CD8-positive, alpha-beta memory T cell (primary cell): ENCODE measurements at places on chromosomes 5 and 9. TPM values are rescaled to one million over a fixed set of nuclear protein-coding genes. Genes with fewer than 3 reads are reported as not detected.

DNA sequence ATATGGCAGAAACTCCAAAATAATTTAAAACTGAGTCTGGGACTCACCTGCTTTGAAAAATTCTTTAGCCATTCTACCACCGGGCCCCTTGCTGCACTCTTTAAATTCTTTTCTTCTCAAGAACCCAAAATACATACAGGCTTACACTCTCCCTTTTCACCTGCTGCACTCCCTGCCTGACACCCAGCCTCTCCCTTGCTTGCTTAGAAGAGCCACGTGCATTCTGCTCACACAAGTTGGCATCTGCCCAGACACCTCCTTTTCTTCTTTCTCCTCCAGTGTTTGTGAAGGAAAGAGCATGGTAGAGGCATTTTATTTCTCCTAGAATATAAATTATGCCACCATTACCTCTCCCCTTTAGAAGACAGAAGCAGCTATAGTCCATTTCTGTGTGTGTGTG lies 39.0 kb upstream of the AOPEP start:
- H3K36me3 ChIP-seq = no peaks in the 10 kb centered on the region
- H3K4me1 ChIP-seq = no peaks in the 10 kb centered on the region
- H3K4me3 ChIP-seq = no peak overlapping the region
- no peak overlapping the region for H3K27ac ChIP-seq
- no peaks in the 10 kb centered on the region for H3K27me3 ChIP-seq

DNA sequence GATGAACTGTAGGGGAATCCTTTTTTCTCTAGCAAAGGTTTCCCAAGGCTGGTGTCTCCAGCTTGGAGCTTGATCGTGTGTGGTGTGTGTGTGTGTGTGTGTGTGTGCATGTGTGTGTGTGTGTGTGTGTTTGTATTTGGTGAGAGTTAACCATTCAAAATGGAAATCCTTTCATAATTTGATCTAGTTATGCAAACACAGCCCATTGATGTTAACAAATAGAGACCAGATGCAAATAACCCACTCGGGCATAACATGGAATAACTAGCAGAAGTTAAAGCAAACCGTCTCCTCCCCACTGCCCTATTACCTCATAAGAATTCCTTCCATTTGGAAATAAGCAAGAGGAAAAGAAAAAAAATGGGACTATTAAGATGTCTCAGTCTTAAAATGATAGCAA lies 24.9 kb upstream of the ZSWIM6 start:
- H3K4me3 ChIP-seq = no peak overlapping the region
- no peak overlapping the region for H3K27ac ChIP-seq
- H3K27me3 ChIP-seq = no peaks in the 10 kb centered on the region
- no peaks in the 10 kb centered on the region for H3K4me1 ChIP-seq
- no peak for DNase-seq
- H3K36me3 ChIP-seq = no peaks in the 10 kb centered on the region

DNA sequence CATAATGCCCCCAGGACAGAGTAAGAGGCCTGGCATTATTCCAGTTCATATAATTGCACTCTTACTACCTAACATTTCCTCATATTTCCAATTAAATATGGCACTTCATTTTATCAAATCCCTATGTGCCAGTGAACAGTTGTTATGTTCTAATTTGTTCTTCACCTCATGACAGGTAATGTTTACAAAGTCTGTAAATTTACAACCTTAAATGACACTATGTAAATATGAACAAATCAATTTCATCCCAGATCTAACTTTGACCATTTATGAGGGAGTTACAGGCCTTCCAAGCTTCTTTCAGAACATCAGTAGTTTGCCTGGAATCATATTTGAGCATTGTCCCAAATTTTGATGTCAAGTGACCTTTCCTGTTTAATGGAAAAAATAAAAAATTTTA lies 592.6 kb upstream of the CDH6 start:
- no peak for DNase-seq
- no peak overlapping the region for H3K4me3 ChIP-seq

DNA sequence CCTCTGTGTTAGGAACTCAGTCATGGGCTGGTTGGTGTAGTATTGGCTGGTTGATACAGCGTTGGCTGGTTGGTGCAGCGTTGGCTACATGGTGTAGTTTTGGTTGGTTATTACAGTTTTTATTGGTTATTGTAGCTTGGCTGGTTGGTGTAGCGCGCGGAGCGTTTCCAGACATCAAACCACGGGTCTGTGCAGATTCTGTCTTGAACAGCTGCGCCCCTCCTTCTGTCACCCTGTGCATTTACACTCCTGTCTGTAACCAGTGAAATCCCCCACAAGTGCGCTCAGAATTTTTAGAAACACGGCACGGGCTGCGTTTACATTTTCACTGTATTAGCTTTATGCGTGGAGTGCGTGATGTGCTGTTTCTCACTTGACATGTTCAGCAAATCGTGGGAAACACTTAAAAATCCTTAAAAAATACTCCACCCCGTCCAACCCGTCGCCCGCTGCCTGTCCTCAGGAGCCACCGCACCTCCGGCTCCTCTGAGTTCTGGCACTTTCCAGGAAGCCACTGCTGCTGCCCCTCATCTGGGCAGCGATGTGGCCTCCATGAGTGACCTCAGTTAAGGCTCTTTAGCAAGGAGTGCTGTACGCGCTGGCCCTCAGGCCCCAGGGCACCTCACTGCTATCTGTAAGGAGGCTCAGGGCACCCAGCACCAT lies 20.8 kb downstream of the NKD2 start:
- no peak for DNase-seq
- no peaks in the 10 kb centered on the region for H3K36me3 ChIP-seq
- H3K4me1 ChIP-seq = no peaks in the 10 kb centered on the region
- H3K4me3 ChIP-seq = no peak overlapping the region
- H3K27ac ChIP-seq = no peak overlapping the region

GRCh38 chr5:168136340-168136739 lies 155.1 kb upstream of the WWC1 start:
- no peak overlapping the region for H3K27ac ChIP-seq
- H3K36me3 ChIP-seq = no peaks in the 10 kb centered on the region
- H3K27me3 ChIP-seq = no peaks in the 10 kb centered on the region
- DNase-seq = no peak

DNA sequence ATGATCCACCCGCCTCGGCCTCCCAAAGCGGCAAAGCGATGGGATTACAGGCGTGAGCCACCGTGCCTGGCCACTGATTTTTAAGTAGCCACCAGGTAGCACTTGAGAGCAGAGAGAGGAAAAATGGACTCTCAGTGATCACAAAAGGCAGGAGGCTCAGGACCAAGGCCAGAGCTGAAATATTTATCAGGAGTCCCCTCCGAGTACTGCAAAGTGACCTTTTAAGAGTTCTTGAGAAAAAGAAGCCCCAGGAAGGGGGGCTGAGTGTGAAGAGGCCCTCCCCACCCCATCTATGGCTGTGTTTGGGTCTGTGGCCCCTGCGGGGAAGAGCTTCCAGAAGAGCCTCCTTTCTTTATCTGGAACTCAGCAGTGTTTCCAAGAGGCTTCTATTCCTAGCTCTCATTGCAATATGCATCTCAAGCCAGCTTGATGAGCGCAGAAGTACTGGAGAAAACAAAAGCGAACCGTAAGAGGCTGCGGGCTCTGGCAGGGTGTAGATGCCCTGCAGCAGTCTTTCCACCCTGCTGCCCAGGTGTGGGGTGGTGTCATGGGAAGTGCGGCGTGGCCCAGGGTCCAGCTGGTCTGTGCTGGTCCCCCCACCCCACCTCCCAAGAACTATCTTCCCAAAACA lies 75.5 kb upstream of the CDK20 start:
- DNase-seq = no peak
- H3K27ac ChIP-seq = no peak overlapping the region
- no peaks in the 10 kb centered on the region for H3K36me3 ChIP-seq
- no peak overlapping the region for H3K4me3 ChIP-seq
- H3K27me3 ChIP-seq = no peaks in the 10 kb centered on the region
- no peaks in the 10 kb centered on the region for H3K4me1 ChIP-seq

Gene NRG2
- not detected for polyA plus RNA-seq

Gene CTNND2
- not detected for polyA plus RNA-seq

Gene UNC13B
- 0.54 TPM for polyA plus RNA-seq

DNA sequence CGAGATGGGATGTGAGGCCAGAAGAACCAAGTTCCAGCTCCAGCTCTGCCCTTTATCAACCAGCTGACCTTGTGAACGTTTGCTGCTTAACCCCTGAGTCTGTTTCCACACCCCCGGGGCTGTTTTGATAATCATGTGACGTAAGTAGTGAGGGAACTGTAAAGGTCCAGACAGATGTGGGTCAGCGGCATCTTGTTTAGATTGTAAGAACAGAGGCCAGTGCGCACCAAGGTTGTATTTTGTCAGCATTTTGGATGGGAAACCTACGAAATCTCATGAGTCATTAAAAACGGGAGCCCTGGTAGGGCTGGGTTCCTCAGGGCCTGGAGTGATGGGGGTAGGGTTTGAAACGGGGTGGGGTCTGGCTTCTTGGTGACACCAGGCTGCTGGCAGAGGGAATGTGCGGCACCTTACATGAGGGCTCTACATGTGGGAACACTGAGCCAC lies 13.8 kb upstream of the COL15A1 start:
- no peaks in the 10 kb centered on the region for H3K36me3 ChIP-seq
- no peaks in the 10 kb centered on the region for H3K4me1 ChIP-seq
- H3K27me3 ChIP-seq = peaks cover 3% of the 10 kb centered on the region
- H3K27ac ChIP-seq = no peak overlapping the region

DNA sequence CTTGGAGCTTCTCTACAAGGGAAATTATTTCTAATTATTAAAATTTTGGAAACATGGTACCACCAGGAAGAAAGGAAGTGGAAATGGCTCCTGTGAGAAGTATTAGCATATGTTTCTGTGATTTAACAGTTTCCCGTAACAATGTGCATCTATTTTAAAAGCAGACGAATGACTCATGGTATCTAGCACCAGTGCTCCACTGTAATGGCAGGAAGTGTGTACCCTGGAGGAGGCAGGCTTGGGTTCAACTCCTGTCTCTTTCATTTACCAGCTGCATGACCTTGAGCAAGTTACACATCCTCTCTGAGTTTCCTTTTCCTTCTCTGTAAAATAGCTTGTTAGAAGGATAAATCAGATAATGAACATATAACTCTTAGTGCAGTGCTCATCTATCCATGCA lies 41.0 kb upstream of the ANGPTL2 start:
- H3K4me3 ChIP-seq = no peak overlapping the region
- no peaks in the 10 kb centered on the region for H3K27me3 ChIP-seq
- H3K27ac ChIP-seq = no peak overlapping the region
- H3K4me1 ChIP-seq = no peaks in the 10 kb centered on the region

Gene TAS2R1
- polyA plus RNA-seq = not detected

Gene SLC6A7
- not detected for polyA plus RNA-seq

- no peaks in the 10 kb centered on the region for H3K4me1 ChIP-seq
- H3K27me3 ChIP-seq = no peaks in the 10 kb centered on the region
- no peak overlapping the region for H3K27ac ChIP-seq
- H3K4me3 ChIP-seq = no peak overlapping the region
- no peaks in the 10 kb centered on the region for H3K36me3 ChIP-seq
Measured at GRCh38 chr5:73826301-73827105, 200.5 kb downstream of the ARHGEF28 start.

- peaks cover 22% of the 10 kb centered on the region for H3K4me1 ChIP-seq
- H3K27ac ChIP-seq = no peak overlapping the region
- no peak for DNase-seq
- no peaks in the 10 kb centered on the region for H3K36me3 ChIP-seq
- no peak overlapping the region for H3K4me3 ChIP-seq
Measured at GRCh38 chr9:99850736-99851499, 29.2 kb downstream of the NR4A3 start.

Gene KCNV2
- polyA plus RNA-seq = not detected

Gene FRRS1L
- not detected for polyA plus RNA-seq

Gene DMGDH
- not detected for polyA plus RNA-seq

Gene TAF11L4
- not detected for polyA plus RNA-seq

DNA sequence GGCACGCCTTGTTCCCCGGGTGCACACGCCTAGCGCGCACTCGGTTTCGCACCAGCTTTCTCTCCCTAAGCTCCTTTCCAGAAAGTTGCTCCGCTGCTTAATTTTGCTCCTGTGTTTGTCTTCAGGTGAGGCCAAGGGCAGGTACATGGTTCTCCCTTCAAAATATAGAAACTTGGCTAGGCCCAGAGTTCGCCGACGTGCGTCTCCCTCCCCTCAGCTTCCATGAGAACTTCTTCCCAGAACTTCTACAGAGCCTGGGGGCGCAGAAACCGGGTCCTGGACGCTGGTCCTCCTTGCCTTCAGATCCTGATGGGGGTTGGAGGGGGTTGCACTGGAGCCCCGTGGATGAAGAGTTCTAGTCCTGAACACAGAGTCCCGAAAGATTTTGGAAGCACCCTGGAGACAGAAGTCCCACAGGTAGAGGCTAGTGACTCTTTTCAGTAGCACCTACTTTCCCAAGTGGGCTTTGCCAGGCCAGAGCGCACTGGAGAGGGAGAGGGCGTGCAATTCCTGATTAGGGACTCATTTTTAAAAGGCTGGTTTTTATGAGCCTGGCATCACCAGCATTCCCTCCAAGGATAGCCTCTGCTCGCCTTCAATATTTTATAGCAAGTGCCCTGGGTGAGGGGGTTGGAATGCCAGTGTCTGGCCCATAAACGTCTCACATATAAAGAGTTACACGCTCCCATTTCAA lies 128.4 kb downstream of the TMEM174 start:
- DNase-seq = no peak
- H3K36me3 ChIP-seq = no peaks in the 10 kb centered on the region
- H3K4me1 ChIP-seq = no peaks in the 10 kb centered on the region
- no peak overlapping the region for H3K27ac ChIP-seq
- peaks cover 81% of the 10 kb centered on the region for H3K27me3 ChIP-seq

DNA sequence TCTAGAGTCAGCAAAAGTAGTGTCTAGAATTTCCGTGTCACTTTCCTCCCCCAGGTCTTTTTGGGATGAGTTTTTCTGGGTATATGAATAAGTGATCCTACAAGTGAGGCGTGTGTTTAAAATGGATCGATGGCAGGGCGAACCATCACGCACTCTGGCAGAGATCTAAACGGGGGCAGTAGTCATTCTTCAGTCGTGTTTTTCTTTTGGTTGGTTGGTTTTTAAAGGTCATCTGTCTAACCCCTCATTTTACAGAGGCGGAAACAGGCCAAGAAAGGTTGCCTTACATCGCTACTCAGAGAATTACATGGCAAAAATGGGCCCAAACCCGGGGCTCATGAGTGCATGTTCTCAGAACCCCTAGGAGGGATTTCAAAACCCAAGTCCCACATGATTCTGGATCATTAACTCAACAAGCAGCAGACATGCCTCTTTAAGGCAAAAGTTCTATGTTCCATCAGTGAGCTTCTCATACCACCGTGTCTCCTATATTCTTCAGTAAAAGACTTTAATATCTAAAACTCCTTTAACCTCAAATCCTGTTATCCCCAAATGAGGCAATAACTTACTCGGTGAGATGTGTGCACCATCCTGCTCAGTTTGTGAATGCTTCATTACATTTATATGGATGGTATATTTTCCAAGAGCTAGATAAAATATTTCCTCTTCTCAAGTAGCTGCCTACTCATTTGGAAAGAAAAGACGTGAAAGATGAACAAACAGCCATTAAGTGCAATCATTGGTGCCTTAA lies 145.8 kb downstream of the AOPEP start:
- H3K4me3 ChIP-seq = no peak overlapping the region
- H3K4me1 ChIP-seq = peaks cover 26% of the 10 kb centered on the region
- no peaks in the 10 kb centered on the region for H3K36me3 ChIP-seq
- H3K27me3 ChIP-seq = no peaks in the 10 kb centered on the region
- H3K27ac ChIP-seq = no peak overlapping the region
- no peak for DNase-seq

Gene CBY3
- polyA plus RNA-seq = not detected

- peaks cover 70% of the 10 kb centered on the region for H3K36me3 ChIP-seq
- no peaks in the 10 kb centered on the region for H3K27me3 ChIP-seq
- H3K4me1 ChIP-seq = peaks cover 59% of the 10 kb centered on the region
- H3K27ac ChIP-seq = no peak overlapping the region
- DNase-seq = no peak
Measured at GRCh38 chr5:177438468-177438867, 8.1 kb upstream of the PRR7 start.

Gene SAXO1
- not detected for polyA plus RNA-seq
